ENCODE measurements at places on chromosomes 3 and 15. TPM values are rescaled to one million over a fixed set of nuclear protein-coding genes. Genes with fewer than 3 reads are reported as not detected.
A peak's percentile ranks its signal among the peaks of the same experiment; 100 is the strongest.

- no peak for DNase-seq
Observed at GRCh38 chr15:38860253-38860652, 295.6 kb upstream of the RASGRP1 start.

MKRN2 gene
- total RNA-seq: 22.5 TPM

DNA sequence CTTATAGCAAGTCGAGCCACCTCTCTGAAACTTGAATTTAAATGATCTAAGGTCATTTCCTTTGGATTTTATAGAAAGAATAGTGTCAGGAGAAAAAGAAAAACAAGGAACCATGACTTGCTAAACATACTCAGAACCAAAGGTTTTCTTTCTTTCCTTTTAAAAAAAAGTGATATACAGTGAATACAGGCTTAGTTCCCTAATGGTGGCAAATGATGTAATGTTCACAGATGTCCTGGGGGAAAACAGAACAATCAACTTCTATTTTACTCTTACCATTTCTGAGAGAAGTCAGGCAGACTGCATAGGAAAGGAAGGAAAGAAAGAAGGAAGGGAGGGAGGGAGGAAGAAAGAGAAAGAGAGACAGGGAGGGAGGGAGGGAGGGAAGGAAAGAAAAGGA, 56.5 kb downstream of the ST6GAL1 start:
- DNase-seq: no peak

DNA sequence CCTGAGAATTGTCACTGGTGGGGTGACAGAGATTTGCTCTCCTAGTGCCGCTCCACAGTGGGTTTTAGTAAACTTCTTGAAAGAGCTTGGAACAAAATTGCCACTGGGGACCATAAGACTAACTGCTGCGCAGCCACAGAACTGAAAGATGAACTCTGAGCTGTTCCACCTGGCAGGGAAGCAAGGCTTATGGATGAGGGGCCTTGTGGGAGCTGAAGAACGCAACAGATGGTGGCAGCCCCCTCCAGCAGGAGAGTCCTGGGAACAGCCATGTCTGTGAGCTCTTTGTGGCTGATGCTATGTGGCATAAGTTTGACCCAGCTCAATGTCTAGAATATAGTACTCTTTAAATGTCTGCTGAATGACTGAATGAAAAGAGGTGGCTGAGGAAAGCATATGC, 66.8 kb upstream of the C2CD4B start:
- DNase-seq: no peak

AADACL2 gene
- not detected for total RNA-seq

PRSS50 gene
- 0.63 TPM for total RNA-seq

MFSD1 gene
- 8.2 TPM for total RNA-seq

PLA2G4D gene
- total RNA-seq: not detected

GRCh38 chr3:131701153-131701770, 198.5 kb upstream of the MRPL3 start:
- DNase-seq: no peak

DNA sequence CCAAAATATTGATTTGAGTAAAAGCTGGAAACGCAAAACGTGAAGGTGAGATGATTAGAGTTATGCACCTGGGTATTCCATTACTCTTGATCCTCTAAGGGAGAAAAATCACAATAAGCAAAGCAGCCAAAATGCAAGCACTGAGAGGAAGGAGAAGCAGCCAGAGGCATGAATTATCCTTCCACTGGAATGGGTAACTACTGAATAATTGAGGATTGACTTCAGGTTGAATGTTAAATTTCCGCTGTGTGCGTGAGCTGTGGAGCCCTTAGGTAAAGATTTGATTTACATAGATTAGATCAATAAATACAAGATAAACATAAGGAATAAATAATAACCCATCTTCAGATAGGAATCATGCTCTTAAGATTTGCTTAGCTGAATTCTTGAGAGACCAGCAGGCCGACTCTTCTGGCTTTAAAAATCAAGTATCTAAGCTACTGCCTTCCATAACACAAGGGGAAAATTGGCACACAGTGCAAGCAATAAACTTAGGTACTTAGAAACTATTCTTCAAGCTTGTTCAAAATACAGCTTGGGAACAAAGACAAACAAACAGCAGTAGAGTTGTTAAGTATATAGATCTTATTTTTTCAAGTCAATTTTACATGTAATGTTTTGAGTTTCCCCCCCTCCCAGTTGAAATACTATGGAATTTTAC, 1459.5 kb downstream of the ZPLD1 start:
- DNase-seq: no peak

CYP11A1 gene
- 5.1 TPM for total RNA-seq

DNA sequence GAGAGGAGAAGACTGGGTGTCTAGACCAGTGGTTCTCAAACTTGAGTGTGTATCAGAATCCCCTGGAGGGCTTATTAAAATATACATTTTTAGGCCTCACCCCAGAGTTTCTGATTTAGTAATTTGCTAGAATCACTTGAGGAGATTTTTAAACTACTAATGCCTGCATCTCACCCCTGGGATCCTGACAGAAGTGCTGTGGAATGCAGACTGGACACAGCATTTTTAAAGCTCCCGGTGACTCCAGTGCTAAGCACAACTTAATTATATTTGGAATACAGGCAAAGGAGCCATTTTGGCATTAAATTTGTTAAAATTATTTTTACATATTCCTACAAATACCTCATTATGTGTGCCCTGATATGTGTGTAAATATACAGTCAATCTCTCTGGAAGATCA, 26.7 kb upstream of the COL6A6 start:
- no peak for DNase-seq

DNA sequence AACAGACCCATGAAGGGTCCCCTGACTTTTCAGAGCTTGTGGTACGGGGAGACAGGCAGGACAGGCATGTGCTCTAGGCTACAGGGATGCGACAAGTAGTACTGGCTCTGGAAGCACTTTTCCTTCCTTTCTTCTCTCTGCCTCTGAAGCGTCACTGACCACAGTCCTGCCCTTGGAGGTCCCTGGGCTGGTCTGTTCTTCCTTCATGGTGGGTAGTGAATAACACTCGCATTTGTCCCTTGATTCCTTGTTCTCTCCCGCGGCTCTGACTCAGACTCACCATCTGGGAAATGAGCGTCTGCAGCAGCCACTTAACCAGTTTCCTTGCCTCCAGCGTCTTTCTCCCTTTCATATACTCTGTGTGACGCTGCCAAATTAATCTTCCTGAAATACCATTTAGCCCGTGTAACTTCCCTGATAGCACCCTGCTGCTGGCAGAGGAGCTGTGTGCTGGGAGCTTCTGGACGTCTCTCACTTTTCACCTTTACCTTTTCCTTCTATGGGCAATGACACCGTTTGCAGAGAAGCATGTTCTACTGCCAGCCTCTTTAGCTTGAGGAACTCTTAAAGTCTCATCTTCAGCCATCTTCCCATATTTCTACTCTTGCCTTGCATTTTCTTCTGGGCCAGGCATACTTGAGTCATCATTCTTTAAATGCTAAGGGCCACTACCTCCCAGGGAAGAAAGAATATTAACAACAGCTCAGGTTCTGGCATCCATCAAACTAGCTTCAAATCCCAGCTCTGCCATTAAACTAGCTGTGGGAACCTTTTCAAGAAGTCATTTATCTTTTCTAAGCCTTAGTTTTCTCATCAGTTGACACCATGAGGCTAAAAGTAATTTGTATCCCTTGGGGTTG, 33.6 kb downstream of the TMEM45A start:
- DNase-seq: peak; percentile 52

FILIP1L gene
- 2.1 TPM for total RNA-seq

KLHL25 gene
- total RNA-seq: 10.9 TPM

- no peak for DNase-seq
Observed at GRCh38 chr3:116033516-116033915, 410.2 kb downstream of the GAP43 start.

ECE2 gene
- 0.11 TPM for total RNA-seq

DNA sequence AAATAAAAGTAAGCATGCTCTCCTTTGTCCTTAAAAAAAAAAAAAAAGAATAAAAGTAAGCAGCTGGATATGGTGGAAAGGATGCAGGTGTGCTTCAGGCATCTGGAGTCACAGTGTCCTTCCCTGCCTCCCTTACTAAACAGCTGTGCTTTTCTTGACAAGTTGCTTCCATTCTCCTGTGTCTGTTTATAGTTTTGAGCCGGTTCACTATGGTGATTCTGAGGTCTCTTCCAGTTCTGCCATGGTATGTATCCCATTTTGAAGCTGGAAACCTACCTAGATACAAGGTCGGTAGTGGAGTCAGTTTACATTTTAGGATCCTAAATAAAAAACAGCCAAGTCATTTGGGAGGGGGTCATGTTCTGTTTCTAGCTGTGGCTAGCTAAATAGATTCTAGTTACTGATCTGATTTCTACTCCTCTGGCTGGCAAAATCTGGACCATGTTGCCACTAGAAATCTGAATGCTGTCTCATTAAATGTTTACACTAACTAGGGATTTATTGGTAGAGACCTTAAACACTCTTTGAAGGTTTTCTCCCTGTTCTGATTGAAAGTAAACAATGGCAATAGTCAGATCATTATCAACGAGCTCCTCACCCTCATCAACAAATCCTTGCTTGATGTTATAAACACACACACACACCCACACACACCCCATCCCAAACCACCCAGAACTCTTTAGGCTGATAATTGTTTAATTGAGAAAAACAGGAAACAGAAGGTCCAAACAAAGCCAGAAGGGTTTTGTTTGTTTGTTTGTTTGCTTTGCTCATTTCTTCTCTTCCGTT, 7.9 kb downstream of the TNFSF10 start:
- DNase-seq: no peak

- peak; percentile 72 for DNase-seq
Observed at GRCh38 chr3:198081421-198081844, 121.4 kb downstream of the LMLN start.

GPR87 gene
- 0.23 TPM for total RNA-seq

DNA sequence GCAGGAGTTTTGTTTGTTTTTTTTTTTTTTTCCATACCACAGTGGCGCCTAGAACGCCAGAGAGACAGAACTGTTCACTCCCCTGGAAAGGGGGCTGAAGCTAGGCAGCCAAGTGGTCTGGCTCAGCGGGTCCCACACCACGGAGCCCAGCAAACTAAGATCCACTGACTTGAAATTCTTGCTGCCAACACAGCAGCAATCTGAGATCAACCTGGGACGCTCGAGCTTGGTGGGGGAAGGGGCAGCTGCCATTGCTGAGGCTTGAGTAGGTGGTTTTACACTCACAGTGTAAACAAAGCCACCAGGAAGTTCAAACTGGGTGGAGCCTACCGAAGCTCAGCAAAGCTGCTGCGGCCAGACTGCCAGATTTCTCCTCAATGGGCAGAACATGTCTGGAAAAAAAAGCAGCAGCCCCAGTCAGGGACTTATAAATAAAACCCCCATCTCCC, 29.8 kb downstream of the SPICE1 start:
- peak; percentile 41 for DNase-seq

TMED3 gene
- total RNA-seq: 49.0 TPM

GRCh38 chr15:73904026-73904815, 22.0 kb upstream of the LOXL1 start:
- DNase-seq: no peak

SLC26A6 gene
- total RNA-seq: 65.1 TPM

WDR93 gene
- 0.36 TPM for total RNA-seq

Data from endodermal cell (in vitro differentiated cells).